ENCODE measurements at places on chromosomes 1 and 21.

- no peak for DNase-seq
Observed at GRCh38 chr1:189121941-189122340, 1355.7 kb downstream of the BRINP3 start.

DNA sequence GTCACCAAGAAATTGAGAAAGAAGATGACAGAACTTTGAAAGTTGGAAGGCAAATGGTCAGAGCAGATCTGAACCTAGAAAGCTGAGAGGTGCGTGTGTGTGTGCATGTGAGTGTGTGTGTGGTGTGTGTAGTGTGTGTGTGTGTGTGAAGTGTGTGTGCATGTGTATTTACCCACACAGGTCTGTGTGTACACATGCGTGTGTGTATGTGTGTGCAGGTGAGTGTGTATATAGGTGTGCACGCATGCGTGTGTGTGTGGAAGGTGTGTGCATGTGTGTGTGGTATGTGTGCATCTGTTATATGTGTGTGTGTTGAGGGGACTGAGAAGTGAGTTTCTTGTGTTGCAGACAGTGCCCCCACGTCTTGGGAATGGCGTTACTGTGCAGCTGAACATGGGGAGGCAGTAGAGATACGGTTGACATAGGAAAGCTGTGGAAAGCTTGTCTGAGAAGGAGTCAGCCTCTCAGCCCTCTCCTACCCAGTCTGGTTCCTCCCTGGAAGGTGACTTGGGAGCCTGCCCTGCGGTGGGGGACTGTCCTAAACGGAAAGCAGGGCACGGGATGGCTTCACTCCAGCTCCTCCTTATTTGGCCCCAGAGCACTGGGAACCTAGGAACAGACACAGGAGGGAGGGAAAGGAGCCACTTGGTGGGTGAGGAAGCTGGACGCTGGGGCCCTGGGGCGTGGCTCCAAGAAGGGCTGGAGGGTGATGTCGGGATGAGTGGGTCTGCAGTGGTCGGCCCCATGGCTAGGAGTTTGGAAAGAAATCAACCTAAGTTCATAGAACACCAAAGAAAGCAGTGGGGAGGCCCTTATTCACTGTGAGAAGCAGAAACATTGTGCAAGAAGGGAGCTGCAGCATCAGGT is 97.2 kb downstream of the PCBP3 start:
- no peak for DNase-seq

DNA sequence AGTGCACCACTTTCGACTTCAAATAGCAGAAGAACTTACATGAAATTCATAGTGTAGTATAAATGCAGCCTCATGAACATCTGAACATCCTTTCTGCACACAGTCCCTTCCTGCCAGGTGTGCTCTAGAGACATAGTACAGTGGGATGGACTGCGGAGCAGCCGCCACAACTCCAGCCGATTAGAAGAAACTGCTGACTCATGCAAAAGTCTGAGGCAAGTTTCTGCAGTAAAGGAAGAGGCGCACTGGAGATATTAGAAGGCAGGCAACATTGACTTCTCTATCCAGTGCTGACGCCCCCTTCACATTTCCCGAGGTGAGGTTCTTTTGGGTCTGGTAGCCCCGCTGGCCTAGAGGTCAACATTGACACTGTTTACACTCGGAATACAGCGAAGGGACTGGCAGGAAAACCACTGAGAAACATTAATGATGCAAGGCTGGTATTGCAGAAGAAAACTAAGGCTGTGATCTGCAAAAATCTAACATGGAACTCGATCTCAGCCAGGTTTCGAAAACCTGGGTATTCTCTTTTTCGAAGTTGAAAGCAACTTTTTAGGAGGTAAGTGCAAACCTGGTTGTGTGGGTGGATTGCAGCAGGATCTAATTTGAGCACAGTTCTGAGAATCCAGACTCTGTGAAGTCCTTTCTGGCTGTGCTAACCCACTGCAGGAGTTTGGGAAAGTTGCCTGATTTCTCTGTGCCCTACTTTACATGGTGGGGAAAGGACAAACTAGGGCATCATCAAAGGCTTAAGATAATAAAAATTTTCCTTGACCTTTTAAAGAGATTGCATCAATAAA is 90.7 kb downstream of the CDC7 start:
- DNase-seq = no peak

- DNase-seq = no peak
Observed at GRCh38 chr21:35737899-35738346, 322.4 kb downstream of the SETD4 start.

- DNase-seq = no peak
Observed at GRCh38 chr1:185860311-185860710, 126.1 kb downstream of the HMCN1 start.

DNA sequence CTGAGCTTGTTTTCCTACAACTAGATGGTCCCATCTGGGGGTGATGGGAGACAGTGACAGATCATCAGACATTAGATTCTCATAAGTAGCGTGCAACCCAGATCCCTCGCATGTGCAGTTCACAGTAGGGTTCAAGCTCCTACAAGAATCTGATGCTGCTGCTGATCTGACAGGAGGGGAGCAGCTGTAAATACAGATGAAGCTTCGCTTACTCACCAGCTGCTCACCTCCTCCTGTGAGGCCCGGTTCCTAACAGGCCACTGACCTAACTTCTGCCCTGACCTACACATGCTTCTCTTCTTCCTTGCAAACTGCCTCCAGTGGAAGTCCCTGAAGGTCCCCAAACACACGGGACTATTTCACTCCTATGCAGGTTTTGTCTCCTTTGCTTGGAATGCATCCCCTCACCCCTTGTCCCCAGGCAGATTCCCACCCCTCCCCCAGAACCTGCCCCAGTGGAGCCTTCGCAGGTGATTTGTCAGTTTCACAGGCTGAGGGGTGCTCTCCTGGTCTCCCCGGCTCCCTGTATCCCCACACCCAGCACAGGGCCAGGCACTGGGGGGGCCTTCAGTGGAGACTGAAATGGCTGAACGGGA is 5.7 kb upstream of the ZBTB48 start:
- no peak for DNase-seq

Measured in NCI-H1694 (cell line).